Posterior vena cava (tissue), 2 donors: ENCODE measurements at places on chromosomes 4 and X.

GRCh38 chrX:15888062-15888461, 33.4 kb upstream of the AP1S2 start:
- no peak for DNase-seq

DNA sequence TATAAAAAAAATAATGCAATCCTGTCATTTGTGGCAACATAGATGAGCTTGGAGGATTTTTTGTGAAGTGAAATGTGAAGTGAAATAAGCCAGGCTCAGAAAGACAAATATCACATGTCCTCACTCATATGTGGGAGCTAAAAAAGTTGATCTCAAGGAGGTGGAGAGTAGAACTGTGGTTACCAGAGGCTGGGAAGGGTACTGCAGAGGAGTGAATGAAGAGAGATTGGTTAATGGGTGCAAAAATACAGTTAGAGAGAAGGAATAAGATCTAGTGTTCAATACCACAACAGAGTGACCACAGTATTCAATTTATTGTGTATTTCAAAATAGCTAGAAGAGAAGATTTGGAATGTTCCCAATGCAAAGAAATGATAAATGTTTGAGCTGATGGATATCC, 13.4 kb upstream of the ZCCHC18 start:
- no peak for DNase-seq

- no peak for DNase-seq
Measured at GRCh38 chr4:143617994-143618679, 82.3 kb downstream of the FREM3 start.

DNA sequence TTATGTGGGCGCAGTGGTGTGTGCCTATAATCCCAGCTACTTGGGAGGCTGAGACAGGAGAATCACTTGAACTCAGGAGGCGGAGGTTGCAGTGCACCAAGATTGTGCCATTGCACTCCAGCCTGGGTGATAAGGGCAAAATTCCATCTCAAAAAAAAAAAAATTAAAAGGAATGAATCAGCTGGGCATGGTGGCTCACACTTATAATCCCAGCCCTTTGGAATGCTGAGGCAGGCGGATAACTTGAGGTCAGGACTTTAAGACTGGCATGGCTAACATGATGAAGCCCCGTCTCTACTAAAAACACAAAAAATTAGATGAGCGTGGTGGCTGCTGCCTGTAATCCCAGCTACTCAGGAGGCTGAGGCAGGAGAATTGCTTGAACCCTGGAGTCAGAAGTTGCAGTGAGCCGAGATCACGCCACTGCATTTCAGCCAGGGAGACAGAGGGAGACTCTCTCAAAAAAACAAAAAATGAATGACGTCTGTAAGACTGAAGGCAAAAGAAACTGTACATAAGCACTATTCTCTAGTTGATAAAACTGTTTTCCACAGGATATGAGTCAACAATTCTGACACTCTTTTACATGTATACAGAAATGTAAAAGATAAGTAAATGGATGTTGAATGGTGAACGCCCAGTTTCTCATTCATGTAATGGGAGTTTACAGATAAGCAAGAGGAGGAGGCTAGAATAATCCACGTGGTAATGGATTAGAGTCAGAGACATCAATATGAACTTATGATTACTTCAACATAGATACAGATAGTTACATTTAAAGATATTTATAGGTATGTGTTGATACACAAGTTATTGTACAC, 22.2 kb downstream of the CENPC start:
- no peak for DNase-seq

- no peak for DNase-seq
Measured at GRCh38 chr4:13766761-13767540, 139.4 kb upstream of the BOD1L1 start.

- no peak for DNase-seq
Measured at GRCh38 chr4:53490965-53491622, 100.2 kb downstream of the LNX1 start.

GRCh38 chrX:97594646-97595224, 711.0 kb downstream of the RPA4 start:
- no peak for DNase-seq

DNA sequence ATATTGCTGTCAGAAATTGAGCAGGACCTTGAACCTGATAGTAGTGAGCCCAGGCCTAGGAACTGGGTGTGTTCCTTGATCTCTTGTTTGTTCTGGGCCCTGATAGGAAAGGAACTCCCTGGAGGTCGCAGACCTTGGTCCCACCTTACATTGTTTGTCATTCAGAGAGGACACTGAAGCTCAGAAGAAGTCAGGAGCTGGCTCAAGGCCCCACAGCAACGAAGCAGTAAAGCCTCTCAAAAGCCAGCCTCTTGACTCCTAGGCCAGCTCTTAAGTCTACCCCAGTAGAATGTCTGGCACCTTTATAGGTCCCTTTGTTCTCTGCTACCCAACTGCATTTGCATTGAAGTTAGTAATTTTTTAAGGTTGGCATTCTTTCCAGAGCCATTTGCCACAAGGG, 46.8 kb downstream of the MAMLD1 start:
- no peak for DNase-seq

DNA sequence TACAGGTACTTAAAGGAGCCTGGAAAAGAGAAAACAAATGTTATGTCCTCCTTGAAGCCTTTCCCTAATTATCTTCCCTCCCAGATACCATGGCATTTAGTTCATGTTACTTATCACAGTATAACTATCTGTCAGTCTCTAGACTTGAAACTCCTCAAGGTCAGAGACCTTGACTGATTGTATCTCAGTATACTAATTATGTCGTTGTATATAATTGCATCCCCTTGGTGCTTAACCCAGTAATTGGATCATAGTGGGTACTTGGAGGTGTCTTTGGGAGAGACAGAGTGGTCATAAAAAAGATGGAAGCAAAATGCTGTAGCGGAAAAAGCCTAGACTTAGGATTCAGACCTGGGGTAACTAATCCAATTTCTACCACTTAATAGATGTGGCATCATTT, 8.1 kb downstream of the IGBP1 start:
- no peak for DNase-seq

- no peak for DNase-seq
Measured at GRCh38 chrX:48083212-48083611, 11.8 kb upstream of the ZNF630 start.

DNA sequence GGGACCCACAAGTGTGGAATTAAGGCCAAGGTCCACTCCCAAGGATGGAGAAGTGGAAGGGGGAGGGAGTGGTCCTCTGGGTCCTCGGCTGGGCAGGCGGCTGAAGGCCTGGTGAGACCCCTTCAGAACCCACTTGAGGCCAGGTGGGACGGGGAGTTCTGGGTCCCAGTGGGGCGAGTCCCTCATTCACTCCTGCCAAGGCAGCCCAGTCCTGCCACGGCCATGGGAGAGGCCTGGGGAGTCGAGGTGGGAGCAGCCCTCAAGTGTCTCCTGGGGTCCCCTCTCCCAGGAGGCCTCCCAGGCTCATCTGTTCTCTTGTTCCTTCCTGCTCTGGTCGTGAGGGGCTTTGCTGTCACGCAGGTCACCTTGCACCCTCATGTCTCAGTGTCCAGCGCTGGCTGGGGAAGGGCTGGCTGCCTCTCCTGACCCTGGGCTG, 6.1 kb upstream of the SH3BP2 start:
- DNase-seq = no peak

DNA sequence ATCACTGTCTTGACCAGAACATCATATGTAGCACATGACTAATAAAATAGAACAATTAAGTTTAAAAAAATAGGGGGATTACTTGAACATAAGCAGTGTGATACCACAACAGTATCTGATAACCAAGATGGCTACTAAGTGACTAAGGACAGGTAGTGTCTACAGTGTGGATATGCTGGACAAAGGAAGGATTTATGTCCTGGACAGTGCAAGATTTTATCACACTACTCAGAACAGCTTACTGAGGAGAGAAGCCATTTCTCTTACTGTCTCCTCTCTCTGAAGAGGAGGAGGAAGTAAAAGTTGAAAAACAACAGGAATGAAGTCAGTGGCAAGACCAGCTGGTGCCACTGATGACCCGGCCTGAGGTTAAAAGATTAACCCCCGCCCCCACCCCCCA, 4.0 kb upstream of the SLC10A7 start:
- DNase-seq = no peak

DNA sequence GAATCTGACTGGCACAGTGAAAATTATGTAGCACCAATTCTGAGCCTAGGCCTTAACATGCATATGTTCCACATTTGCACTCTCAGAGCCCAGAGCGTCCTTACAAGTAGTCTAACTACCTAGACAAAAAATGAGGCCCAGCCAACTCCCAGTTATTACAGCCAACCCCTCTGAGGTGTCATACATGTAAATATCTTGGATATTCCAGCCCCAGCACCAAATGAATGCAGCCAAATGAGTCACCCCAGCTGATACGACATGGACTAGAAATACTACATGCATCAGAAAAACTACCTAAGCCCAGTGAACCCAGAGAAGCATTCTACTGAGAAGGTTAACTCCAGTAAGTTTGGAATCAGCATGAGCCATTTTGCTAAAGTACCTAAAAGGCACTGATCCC, 145.1 kb downstream of the STPG2 start:
- no peak for DNase-seq

DNA sequence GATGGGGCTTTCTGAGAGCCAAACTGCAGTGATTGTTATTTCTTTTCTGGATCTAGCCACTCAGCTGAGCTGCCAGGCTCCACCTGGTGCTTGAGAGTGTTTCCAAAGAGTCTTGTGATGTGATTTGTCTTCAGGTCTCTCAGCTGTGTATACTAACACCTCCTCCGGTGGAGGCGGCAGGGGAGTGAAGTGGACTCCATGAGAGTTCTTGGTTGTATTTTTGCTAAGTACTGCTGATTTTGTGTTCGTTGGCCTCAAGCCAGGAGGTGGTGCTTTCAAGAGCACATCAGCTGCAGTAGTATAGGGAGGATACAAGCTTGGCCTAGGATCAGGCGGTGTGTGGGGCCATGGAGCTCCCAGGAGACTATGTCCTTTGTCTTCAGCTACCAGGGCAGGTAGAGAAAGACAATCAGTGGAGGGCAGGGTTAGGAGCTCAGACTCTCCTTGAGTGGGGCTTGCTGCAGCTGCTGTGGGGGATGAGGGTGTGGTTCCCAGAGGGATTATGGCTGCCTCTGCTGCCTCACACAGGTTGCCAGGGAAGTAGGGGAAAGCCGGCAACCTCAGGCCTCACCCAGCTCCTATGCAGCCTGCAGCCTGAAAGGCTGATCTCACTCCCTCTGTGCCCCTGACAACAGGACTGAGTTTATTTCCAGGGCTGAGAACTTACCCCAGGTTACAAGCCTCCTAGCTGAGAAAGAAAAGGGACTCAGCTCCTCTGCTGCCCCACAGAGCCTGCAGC, 62.4 kb downstream of the NPFFR2 start:
- peak; percentile 58 for DNase-seq

GRCh38 chrX:150476164-150476699, 92.2 kb upstream of the MTM1 start:
- DNase-seq = no peak

DNA sequence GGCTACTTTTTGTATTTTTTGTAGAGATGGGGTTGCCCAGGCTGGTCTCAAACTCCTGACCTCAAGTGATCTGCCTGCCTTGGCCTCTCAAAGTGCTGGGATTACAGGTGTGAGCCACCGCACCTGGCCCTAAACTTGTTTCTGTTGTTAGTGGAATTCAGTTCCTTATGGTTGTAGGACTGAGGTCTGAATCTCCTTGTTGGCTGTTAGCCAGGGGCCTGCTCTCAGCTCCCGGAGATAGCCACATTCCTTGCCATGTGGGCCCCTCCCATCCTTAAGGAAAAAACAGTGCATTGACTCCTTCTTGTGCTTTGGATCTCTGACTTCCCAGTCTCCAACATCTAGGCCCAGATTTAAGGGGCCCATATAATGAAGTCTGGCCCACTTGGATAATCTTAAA, 49.4 kb upstream of the NYX start:
- DNase-seq = no peak

DNA sequence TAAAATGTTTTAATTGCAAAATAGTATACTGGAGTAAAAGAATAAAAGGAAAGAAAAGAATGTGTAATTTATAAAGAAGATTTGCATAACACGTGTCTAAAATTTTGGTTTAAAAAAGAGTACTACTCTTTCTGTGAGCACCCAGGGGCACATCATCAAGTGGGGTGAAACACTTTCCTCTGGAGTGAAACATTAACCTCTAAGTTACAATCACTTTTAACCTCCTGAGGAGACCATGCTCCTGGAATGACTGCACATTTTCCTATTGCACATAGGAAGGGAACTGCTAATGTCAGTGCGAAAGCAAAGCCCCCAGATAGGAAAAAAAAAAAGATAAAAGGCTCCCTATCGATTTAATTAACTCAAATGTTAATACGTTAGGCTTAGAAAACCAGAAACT, 13.3 kb downstream of the VEGFC start:
- DNase-seq = no peak

DNA sequence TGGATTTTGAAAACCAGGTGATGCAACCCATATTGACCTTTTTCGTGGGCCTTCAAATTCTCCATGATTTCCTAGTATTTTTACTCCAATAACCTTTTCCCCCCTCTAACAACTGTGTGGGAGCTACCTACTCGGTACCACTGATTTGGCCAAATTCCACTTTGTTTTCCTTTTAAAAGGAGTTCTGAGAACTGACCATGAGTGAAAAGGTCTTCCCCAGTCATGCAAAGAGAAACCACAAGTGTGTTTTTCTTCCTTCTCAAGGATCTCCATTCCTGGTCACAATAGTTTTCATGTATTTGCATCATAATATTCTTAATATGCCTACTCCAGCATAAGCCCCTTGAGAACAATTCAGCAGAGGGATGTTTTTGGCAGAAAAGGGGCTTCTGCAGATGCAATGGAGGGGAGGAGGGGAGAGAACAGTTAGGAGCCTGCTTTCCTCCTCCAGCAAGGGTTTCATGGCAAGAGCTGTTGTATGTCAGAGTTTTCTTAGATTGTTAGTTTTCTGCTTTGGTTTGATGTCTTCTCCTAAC, 195.3 kb upstream of the ANXA3 start:
- DNase-seq = no peak

DNA sequence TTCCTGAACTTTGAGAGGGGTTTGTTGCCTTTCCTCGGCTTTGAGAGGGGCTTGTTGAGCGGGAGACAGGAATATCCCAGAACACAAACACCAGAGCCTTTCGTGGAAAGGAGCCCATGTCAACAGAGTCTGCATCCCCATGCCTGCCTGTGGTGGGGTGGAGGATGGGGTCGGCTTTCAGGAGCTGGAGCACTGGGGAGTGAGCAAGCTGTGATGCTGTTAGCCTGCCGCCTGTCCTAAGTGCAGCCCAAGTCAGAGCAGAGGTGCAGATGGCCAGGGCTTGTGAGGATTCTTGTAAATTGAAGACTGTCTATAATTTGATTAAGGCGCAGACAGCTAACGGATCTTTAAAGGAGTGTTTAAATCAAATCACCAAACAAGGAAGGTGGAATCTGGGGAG, 103.3 kb upstream of the ANK2 start:
- no peak for DNase-seq

GRCh38 chr4:122612540-122612939, 8.3 kb downstream of the IL21 start:
- DNase-seq = no peak

- no peak for DNase-seq
Measured at GRCh38 chr4:185110375-185110823, 32.7 kb upstream of the SLC25A4 start.

DNA sequence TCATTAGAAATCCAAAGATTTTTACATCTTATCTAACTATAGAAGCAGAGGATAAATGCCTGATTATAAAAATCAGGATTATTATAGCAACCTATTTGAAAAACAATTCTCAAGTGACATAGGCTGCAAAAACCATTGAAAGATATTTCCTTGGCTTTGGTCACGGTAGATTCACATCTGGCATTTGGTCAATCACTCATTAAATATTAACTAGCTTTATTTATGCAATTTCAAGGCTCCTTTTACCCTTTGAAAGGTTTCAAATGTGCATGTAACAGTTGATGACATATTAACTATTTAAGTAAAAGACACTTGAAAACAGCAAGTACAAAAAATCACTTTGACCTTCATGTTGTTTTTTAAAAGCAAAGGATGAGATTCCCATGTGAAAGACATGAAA, 98.1 kb downstream of the MMRN1 start:
- DNase-seq = no peak
